ENCODE measurements at places on chromosomes 2 and 18. TPM values are rescaled to one million over a fixed set of nuclear protein-coding genes. Genes with fewer than 3 reads are reported as not detected.

- DNase-seq = peak; percentile 41
Observed at GRCh38 chr2:27799646-27800010, 28.1 kb downstream of the MRPL33 start.

DNA sequence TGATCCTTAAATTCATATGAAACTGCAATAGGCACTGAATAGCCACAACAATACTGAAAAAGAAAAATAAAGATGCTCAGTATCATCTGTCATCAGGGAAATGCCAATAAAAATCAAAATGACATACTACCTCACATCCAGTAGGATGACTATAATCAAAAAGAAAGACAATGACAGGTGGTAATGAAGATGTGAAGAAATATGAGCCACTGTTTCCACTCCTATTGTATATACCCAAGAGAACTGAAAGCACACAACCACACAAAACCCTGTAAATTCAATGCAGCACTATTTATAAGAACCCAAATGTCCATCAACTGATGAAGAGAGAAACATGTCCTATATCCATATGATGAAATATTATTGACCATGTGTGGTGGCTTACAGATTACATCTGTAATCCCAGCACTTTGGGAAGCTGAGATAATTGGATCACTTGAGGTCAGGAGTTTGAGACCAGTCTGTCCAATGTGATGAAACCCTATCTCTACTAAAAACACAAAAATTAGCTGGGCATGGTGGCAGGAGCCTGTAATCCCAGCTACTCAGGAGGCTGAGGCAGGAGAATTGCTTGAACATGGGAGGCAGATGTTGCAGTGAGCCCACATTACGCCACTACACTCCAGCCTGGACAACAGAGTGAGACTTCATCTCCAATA, 39.9 kb downstream of the MAP3K2 start:
- DNase-seq = no peak

GRCh38 chr18:36509646-36510197, 212.2 kb downstream of the FHOD3 start:
- no peak for DNase-seq

- DNase-seq = no peak
Observed at GRCh38 chr2:236334122-236334876, 70.1 kb upstream of the ASB18 start.

GRCh38 chr2:74824679-74825078, 9.2 kb upstream of the HK2 start:
- DNase-seq = no peak

DNA sequence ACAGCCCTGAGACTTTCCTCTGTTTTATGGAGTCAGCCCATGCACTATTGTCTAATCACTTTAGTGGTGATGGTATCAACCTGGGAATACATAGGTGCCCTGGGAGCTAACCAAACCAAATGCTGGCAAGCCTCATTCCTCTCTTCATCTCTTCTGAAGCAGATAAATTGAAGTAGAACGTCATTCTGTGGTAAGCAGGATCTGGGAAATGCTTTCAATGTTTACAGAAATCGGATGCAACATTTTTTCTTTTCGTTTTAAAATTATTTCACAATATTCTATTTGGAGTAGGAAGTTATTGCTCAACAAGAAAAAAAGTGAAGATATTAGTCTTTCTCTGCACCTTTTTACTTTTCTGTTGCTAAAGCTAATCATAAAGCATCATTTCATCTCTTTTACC, 114.2 kb downstream of the RBMS1 start:
- no peak for DNase-seq

GRCh38 chr2:144511226-144511810, 8.6 kb downstream of the ZEB2 start:
- DNase-seq = no peak

DNA sequence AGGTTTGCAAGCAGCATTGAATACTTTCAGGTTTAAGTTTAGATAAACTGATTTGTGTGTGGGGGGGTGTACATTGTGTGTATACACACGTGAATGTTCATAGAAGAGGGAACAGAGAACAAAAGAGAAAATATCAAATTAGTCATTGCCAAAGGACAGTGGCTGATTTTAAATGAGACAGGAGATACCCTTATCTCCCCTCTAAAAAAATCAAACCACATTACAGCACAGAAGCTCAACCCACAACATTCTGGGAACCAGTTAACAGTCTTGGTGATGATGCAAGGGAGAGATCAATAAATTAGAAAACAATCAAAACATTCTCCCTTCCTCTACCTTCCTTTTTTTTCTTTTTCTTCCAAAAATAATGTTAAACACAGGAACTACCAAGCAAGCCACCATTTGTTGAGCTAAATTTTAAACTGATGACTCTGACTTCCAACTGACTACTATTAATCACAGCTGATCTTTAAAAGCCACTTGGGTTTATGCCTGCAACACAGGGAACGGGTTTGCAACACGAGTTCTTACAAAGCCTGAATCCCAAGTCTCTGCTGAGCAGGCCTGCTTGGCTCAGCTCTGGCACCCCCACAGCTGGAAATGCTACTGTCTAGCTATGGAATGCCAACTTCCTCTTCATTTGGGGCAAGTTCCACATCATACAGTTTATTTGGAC, 119.2 kb upstream of the ACVR1C start:
- no peak for DNase-seq

DNA sequence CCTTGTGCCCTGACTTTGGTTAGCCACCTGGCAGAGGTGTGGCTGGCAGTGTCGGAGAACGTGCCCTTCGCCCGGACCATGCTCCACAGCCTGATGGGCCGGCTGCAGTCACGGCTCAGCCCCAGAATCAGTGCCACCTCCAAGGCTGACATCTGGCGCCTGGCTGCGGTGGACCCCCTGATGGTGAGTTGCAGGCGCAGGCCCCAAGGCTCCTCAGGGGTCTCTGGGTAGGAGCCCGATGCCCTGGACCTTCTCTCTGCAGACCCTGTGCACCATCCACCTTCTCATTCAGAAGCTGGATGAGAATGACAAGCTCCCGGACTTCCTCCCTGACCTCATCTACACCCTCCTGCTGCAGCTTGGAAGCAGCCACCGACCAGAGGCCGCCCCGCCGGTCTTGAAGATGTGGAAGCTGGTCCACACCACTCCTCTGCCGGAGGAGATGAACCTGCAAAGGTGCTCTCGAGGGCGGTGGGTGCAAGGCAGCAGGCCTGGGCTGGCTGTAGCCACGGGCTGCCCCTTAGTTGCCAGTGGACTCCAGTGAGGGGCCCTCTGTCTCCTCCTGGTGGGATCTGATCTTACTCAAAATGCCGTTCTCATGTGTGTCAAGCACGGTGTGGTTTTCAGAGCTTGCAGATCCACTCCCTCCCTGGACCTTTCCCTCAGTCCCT, 32.1 kb downstream of the HJURP start:
- DNase-seq = no peak

G6PC2 gene
- not detected for total RNA-seq

CACNB4 gene
- total RNA-seq = 0.33 TPM

ZFAND2B gene
- 25.7 TPM for total RNA-seq

SERPINB2 gene
- total RNA-seq = 85.1 TPM

RGPD4 gene
- not detected for total RNA-seq

AOX1 gene
- 0.45 TPM for total RNA-seq
